Right cardiac atrium (tissue), 5 donors: ENCODE measurements at places on chromosomes 6 and 20. TPM values are rescaled to one million over a fixed set of nuclear protein-coding genes. Genes with fewer than 3 reads are reported as not detected.

DNA sequence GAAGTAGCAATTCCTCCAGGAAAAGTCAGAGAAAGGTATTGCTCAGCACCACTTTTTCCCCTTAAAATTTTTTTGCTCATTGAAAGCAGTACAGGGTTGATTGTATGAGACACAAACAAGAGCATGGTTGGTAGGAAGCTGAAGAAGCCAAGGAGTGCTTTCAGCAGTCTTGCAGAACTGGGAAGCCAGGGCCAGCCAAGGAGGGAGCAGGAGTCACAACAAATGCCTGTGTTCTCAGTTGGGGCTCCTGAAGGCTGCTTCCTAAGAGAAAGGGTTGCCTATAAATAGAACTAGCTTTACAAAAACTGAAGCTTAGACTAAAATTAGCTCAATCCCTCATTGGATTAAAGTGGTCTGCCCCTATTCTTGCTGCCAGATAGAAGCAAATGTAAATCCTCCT, 3.3 kb upstream of the THEMIS start:
- no peak for DNase-seq

The GTSF1L gene
- not detected for total RNA-seq

GRCh38 chr20:48310305-48310704, 517.5 kb downstream of the PREX1 start:
- DNase-seq = peak; percentile 57

The CYP21A2 gene
- not detected for total RNA-seq
